Left ventricle myocardium inferior (tissue), 1 donor: ENCODE measurements at places on chromosomes 11 and 22.

GRCh38 chr22:47129902-47130635 lies 367.6 kb downstream of the TBC1D22A start:
- peak; percentile 7 for DNase-seq

GRCh38 chr11:72771507-72771906 lies 19.3 kb upstream of the ARAP1 start:
- DNase-seq, result no peak

- no peak for DNase-seq
These were observed 14.7 kb downstream of the IGLL1 start for GRCh38 chr22:23565305-23565914.

DNA sequence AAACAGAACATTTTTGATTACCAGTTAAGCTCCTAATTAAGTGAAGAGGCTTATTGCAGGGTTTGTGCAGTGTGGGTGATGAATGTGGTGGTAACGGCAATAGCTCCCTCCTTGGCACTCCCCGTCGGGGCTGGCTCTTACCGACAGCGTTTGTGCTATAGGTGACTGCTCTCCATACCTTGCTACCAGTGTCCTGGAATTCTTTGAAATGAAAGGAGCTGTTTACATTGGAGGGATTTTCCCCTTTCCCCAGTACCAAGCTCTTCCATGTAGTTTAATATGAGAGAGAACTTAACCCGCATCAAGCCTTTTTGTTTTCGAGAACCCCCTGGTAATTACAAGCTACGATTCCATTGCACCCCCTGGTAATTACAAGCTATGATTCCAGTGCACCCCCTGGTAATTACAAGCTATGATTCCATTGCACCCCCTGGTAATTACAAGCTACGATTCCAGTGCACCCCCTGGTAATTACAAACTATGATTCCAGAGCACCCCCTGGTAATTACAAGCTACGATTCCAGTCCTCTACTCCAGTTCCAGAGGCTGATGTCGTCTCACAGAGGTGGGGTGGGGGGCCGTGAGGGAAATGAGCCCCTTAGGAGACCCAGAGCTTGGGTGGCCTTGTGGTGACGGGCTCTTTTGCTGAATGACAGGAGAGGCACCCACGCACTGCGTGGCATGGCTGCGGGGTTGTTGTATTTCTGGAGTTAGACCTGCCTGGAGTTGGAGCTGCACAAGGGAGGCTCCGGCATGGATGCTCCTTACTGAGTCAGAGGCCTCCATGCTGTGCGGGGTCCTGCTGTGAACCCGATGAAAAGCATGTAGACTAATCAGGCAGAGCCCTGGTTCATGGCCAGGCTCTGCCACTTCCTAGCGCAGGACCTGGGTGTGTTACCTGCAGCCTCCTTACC lies 205.3 kb downstream of the TBC1D22A start:
- DNase-seq, result no peak

DNA sequence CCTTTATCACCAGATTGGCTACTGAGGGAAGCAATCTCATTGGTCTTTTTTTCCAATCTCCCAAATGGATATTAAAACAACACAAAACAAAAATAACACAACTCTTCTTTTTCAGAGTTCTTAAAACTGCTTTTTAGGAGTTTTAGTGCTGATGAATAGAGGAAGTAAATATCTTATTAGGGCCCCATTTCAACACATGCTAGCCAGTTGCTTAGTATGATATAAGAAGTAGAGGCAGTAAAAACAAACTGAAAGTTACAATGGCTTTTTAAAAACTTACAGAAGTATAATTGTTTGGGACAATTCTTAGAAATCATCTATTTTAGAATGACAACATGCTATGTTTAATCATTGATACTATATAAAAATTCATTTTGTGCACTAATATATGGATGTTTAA lies 3.4 kb downstream of the C11orf71 start:
- DNase-seq, result no peak

- no peak for DNase-seq
These were observed 134.6 kb downstream of the PGR start for GRCh38 chr11:100994966-100995365.

- no peak for DNase-seq
These were observed 202.7 kb upstream of the MPPED2 start for GRCh38 chr11:30788849-30789248.

DNA sequence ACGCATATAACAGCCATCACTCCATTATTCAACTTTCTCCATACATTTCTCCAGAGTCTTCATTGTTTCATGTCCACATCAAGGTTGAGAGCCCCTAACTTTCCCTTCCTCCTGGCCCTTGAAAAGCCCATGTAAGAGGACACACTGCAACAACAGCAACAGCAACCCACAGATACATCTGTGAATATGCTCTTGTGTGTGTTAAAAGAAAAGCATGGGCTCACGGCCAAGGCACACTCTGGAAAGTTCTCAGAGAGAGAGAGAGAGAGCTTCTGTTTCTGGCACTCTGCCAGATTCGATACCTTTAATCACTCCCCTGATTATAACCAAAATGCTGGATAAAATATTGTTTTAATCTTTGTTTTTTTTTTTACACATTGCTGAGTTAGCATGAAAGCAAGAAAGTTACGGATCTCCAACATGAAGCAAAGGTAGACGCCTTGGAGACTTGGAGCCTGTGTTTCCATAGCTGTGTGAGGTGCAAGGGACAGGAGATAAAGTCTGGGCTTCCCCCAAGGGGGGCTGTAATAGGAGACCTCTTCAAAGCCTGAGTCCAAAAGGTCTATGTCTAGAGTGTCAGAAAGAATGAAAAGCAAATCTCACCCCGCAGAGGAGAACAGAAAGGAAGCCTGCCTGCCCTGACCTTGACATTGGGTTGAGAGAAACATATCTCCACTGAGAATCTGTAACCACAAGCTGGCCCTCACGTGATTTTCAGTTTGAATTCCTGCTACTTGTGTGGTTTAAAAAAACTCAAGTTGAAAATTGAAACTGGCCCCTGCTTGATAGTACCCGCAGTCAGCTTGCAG lies 33.7 kb upstream of the MPPED1 start:
- no peak for DNase-seq

GRCh38 chr11:3229673-3230630 lies 2.3 kb downstream of the MRGPRE start:
- no peak for DNase-seq

- no peak for DNase-seq
These were observed at the start of gene BTG4 for GRCh38 chr11:111512296-111513239. Gene BTG4, minus strand, starts transcription at chr11:111512386. Its CDS starts 13,610 bp downstream, at chr11:111498776.

- no peak for DNase-seq
These were observed 1178.3 kb downstream of the LRRC4C start for GRCh38 chr11:40281052-40281580.

- DNase-seq, result peak; percentile 9
These were observed 1.5 kb upstream of the IL17REL start for GRCh38 chr22:50014053-50014501.

- DNase-seq, result peak; percentile 84
These were observed 4.6 kb downstream of the TRABD start for GRCh38 chr22:50190182-50190940.

DNA sequence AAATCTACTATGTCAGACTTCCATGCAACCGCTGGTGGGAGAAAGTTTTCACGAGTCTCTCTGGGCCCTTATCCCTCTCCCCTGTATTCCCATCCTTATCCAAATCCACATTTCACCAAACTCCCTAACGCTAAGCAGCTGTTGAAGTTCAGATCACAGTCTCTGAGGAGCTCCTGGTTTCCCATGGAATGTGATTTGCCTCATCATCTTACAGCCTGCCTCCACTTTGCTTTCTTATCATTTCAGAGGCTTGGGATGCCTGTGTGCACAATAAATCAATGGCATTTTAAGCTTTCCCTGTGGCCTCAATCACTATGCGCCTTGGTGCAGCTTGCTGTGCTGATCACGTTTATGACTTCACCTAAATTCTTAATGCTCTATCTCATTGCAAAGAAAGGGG lies 352.4 kb upstream of the FAT3 start:
- DNase-seq, result no peak

DNA sequence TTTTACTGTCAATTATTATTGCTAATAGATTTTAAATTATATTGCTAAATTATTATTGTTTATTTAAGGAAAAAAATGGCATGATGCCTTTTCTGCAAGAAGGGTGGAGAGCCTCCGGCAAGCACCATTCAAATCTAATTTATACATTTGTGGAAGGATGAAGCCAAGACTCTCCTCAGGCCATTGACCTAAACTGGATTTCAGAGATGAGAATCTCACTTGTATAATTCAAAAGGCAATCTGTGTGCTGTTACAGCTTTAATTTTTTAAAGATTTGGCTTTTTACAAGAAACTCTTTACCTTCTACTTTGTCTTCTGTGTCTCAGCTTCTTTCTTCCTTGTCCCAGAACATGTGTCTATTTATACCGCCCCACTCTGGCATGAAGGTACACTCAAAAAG lies 722.5 kb downstream of the ETS1 start:
- no peak for DNase-seq

GRCh38 chr11:22508665-22509064 lies 117.0 kb downstream of the FANCF start:
- DNase-seq, result no peak

GRCh38 chr22:38607680-38608079 lies 37.7 kb upstream of the DMC1 start:
- DNase-seq, result no peak

GRCh38 chr11:110198031-110198729 lies 98.2 kb downstream of the RDX start:
- DNase-seq, result no peak

DNA sequence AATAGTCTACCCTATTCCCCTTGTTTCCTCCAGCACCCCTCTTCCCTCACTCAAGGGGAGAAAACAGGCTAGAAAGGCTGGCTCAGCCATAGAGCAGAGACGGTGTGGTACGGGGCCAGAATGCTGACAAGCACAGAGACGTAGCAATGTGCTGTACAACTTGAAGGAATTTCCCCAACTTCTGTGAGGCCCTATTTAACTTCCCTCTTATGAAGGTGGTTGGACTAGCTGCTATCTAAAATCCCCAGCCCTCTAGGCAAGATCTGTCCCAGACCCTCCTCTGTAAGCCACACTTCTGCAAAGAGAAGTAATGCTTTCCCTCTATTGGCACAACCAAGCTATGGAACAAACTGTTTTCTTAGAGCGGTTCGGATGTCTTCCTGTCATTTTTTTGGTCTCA lies 37.8 kb downstream of the PLEKHA7 start:
- DNase-seq, result no peak

GRCh38 chr22:22021162-22021750 lies 38.7 kb upstream of the TOP3B start:
- no peak for DNase-seq

- no peak for DNase-seq
These were observed 43.7 kb downstream of the PIWIL3 start for GRCh38 chr22:24730864-24731263.

- DNase-seq, result peak; percentile 30
These were observed 6.9 kb downstream of the OR8B12 start for GRCh38 chr11:124536520-124536919.

- no peak for DNase-seq
These were observed 48.8 kb downstream of the ABTB2 start for GRCh38 chr11:34308913-34309585.

DNA sequence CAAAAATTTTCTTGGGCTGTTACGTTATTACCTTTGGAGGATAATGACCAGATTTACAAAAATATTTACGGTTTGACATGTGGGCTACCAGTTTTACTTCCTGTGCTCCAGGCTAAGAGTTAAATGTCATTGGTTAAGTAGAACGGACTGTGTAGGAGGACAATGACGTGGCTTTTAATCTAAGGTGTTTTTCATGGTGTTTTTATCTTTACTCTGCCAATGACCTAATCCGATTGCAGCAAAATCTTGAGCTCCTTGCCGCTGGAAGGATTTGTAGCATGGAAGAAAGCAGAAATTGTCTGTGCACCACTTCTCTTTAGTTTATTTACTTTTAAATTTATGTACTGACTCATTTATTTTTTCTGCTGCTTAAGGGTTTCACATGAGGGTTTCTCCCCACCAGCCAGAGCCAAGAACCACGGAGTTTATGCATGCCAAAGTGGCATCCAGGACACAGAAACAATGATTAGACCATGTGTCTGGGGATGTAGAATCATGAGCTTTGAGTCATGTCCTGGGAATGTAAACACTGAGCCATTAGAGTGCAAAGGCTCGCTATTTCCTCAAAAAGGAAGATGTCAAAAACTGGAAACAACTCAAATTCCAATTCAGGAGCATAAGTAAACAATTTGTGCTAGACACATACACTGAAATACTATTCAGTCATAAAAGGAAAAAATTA lies 1.9 kb upstream of the CARD16 start:
- DNase-seq, result no peak

DNA sequence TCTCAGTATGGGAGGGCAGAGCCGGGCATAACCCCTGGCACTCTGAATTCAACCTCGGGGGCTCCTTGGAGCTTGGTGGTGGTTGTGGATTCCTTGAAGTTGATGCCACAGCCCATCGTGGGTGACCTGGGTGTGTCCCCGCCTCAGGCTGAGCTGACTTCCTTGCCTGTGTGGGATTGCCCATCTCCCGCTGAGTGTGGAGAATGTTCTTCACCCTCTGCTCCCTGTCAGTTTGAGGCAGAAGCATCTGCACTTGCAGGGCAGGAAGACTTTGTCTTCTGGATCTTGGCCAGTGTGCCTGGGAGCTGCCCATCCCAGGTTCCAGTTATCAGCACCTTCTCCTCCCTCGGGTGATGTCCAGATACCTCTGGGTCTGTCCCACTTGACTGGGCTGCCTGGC lies 25.3 kb downstream of the CD82 start:
- no peak for DNase-seq

DNA sequence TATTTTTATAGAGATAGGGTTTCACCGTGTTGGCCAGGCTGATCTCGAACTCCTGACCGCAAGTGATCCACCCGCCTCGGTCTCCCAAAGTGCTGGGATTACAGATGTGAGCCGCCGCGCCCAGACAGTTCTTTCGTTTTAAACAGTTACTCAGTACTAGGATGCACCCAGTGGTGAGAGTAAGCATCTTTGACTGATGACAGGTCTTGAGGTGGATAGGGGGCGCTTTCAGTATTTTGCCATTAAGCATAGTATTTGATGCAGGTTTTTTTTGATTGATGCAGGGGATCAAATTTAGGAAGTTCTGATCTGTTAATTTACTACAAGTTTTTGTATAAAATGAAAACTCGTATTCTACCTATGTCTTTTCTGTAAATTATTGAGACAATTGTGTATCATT lies 13.2 kb upstream of the TRIM34 start:
- no peak for DNase-seq

- DNase-seq, result no peak
These were observed 4.7 kb downstream of the EHF start for GRCh38 chr11:34625576-34625975.

DNA sequence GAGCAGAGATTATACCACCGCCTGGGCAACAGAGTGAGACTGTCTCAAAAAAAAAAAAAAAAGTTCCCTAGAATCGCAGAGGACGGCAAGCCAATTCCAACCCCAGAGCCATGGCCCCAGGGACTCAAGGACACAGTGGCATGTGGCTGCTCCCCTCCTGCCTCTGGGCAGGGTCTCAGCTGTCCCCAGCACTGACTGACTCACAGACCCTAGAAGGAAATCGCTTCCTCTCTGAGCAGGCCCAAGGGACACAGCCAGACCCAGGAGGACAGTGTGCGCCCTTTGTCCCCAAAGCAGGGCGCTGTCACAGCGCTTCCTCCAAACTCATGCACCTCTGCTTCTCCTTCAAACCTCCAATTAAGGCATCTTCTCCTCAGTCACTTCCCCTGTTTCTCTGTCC lies 2.3 kb downstream of the PACSIN3 start:
- peak; percentile 36 for DNase-seq
